Activated gamma-delta T cell (primary cell): ENCODE measurements at places on chromosomes 1 and 21.

- DNase-seq, result no peak
Measured at GRCh38 chr1:204623365-204623893, 62.1 kb downstream of the LRRN2 start.

GRCh38 chr1:79859212-79859948 is 852.9 kb upstream of the ADGRL4 start:
- DNase-seq, result no peak

- no peak for DNase-seq
Measured at GRCh38 chr1:203225071-203225470, 4.4 kb downstream of the CHIT1 start.

DNA sequence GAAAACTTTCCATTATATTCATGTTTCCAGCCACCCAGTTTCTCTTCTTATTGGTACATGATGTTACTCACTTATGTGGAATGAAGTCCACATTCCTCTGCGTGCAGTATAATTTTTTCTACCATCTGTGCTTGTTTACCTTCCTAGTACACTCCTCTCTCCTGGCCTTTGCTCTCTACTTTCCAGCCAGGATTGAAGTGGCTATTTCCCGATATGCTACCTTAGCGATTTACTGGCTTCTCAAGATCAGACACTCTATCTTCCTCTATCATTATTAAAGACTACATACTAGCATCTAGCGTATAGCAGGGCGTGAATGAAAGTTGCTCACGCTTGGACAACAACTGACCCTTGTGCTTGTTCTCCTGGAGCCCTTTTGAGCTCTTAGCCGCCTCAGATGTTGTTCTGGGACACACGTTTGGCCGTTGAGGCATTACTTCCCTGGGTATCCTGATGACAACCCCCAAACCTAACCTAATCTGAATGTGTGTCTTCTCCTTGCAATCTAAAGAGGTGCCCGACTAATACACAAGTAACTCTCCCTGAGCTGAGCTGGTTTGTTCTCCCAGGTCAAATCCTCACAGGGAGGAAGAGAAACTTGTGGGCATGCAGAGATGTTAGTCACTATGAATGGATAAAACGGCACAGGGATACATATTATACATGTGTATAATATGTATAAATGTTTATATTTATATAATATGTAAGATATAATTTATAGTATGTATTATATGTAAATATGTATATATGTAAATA is 13.4 kb upstream of the MTARC2 start:
- DNase-seq, result no peak

- DNase-seq, result no peak
Measured at GRCh38 chr1:12454406-12455391, 163.3 kb downstream of the DHRS3 start.

DNA sequence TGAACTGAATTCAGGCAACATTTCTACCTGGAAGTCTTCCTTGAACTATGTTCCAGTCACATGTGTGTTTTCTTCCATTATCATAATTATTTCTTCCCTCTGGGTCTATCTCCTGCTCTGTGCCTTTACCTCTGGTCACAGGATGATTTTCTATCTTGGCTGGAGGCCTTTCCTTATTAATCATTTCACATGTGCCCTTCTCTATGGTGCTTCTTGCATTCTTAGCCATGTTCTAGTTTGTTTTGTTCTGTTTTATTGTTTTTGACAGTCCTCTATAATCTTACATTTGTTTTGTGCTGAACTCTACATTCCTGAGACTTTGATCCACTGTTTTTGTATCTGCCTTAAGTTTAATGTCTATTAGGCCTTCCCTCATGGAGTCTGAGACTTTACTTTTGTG is 51.0 kb downstream of the SGIP1 start:
- no peak for DNase-seq

- DNase-seq, result no peak
Measured at GRCh38 chr1:208065862-208066261, 154.9 kb upstream of the CD34 start.

DNA sequence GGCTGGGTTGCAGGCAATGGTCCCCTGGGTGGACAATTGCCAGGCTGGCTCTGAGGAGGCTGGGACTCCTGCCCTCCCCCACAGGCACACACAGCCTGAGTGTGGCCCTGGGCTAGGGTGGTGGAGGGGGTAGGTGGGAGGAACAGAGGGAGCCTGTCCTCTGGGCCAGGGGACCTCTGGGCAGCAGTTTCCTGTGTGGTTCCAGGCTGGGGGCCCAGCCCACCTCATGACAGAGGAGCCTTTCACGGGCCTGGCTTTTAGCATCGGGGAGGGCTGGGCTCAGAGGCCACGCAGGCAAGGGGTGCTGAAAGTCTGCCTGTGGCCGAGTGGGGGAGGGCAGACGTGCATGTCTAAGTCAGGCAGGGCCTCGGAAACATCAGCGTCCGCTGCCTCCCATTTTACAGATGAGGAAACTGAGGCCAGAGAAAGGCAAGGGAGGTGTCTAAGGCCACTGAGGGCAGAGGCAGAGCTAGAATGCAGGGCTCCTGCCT is 7.0 kb downstream of the EXTL1 start:
- no peak for DNase-seq

DNA sequence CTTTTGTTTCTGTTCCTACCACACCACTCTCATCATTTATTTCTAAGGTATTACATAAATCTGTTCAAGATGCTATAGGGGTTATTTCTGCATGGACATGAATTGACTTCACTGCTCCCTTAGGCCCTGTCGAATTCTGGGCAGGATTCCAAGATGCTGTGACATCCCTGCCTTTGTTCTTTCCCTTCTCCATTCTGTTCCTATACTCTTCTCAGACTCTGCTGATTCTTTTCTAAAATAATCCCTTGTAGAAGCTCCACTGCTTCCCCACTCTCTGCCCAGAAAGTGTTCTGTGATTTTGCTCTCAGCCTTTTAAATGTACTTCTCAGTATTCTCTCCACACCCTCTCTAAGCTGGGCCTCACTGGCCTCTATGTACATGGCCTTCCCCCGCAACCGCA is 99.2 kb downstream of the PHTF1 start:
- no peak for DNase-seq

GRCh38 chr1:53046930-53047329 is 15.1 kb upstream of the PODN start:
- no peak for DNase-seq

DNA sequence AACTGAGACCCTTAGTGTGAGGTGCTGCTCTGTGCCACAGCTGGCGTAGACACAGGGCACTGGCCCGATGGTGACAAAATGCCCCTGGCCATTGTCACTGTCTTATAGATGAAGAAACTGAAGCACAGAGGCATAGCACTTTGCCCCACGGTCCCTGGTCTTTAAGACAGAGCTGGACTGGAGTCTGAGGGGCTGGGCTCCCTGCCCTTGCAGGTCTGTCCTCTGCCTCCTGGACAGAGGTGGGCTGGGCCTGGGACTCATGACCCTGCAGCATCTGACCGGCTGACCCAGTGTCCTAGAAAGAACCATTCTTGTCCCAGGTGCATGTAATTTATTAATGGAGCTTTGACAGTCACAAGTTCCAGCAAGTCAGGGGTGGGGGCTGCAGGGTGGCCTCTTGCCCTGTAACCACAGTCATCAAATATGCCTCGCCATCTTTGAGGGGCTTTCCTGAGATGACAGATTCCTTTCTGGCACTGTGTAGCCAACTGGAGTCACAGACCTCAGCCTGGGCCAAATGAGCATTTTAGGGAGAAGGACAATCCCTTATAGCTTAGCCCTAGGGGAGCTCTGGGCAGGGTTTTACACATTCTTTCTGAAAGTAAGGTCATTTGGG is 6.1 kb downstream of the SLFNL1 start:
- DNase-seq, result no peak

DNA sequence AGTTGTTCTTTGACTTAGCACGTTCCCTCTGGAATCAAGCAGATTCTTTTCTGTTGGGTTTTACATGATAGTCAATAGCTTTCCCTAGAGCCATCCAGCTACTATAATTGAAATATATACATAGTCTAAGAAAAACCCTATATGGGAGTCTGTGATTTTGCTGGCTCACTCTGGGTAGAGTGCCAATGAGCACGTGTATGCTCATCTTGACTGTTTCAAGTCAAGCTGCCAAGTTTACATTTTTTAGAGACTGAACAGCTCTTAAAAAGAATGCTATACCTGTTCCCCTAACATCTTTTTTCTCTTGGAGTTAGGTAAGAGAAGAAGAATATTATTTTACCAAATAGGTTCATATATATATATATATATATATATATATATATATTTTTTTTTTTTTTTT is 182.8 kb upstream of the NRIP1 start:
- no peak for DNase-seq

- DNase-seq, result no peak
Measured at GRCh38 chr1:16172218-16172830, 16.5 kb upstream of the EPHA2 start.

DNA sequence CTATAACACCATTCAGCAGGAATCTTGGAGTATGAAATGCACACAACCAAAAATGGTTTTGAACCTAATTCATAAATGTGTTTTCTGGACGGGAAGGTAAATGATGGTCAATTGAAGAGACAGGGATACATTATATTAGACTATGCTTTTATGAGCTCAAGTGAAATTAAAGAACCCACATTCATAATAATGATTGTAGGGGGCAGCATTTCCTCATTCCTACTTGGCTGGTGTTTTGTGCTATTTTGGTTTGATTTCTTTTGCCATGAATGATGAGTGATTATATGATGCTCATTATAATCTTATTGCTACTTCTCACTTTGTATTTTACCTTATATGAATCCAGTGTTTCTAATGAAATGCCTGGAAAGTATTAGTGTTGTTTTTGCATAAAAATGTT is 372 bp downstream of the OR2L3 start:
- no peak for DNase-seq

GRCh38 chr1:156862584-156862983 is 1.9 kb downstream of the NTRK1 start:
- no peak for DNase-seq

- DNase-seq, result no peak
Measured at GRCh38 chr1:220594356-220594755, 66.4 kb downstream of the MARK1 start.

DNA sequence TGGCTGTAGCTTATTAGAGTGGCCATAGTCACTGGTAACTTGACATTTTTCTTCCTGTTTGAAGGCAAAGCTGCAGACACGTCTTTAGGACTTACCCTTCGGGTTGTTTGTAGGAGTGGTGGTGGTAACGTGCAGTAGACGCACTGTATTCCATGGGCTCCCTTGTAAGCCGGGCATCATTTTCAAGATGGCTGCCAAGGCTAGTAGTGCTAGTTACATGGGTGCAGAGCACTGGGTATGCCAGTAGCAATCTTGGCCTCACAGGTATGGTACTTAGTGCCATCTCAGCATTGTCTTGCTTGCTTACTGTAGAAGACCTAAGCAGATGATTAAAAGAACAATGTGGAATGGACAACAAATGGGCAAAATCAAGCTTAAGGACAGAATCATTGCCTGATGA is 1.9 kb downstream of the YBX1 start:
- no peak for DNase-seq

GRCh38 chr1:68225781-68226180 is 6.5 kb downstream of the WLS start:
- DNase-seq, result no peak

DNA sequence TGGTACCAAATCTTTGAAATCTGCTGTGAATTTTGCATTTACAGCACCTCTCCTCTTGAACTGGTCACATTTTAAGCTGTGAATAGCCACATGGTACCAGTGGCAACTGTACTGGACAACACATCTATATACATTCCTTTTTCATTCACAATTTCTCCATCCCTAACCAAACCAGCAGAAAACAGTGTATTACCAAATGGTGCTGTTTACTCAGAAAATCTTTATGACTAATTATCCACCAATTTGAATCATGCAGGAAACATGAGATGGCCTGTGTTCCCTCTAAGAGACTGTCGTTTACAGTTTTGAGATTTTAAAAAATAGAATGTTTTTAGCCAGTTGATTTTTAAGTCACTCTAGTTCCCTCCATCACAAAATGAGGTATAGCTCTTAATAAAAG is 17.6 kb upstream of the CCT8 start:
- no peak for DNase-seq

DNA sequence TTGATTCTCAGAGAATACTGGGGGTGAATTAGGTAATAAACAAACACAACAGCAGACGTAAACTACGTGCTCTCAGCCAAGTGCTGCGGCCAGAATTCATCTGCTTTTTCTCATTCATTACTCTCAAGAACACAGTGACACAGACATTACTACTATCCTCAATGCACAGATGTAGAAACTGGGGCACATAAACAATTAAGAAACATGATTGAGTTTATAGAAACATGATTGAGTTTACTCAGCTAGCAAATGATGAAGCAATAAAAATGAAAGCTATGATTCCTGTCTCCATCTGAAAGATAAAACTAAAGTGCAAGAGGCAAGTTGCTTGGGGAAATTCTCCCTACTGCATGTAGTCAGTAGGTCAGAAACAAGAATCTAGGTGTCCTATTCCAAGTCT is 140.5 kb downstream of the IFI44 start:
- DNase-seq, result no peak

- no peak for DNase-seq
Measured at GRCh38 chr1:151145304-151146071, 943 bp downstream of the SEMA6C start.

GRCh38 chr21:30800605-30801004 is 12.5 kb downstream of the KRTAP8-1 start:
- no peak for DNase-seq

- no peak for DNase-seq
Measured at GRCh38 chr1:212207822-212208520, 77.2 kb upstream of the PPP2R5A start.
